ENCODE measurements at places on chromosomes 1 and 21.

GRCh38 chr1:238404921-238405320 is 514.2 kb upstream of the ZP4 start:
- DNase-seq: no peak

- no peak for DNase-seq
These were observed 404 bp upstream of the SCMH1 start for GRCh38 chr1:41242342-41243078.

- no peak for DNase-seq
These were observed 72.1 kb downstream of the ZNF648 start for GRCh38 chr1:181989261-181989920.

DNA sequence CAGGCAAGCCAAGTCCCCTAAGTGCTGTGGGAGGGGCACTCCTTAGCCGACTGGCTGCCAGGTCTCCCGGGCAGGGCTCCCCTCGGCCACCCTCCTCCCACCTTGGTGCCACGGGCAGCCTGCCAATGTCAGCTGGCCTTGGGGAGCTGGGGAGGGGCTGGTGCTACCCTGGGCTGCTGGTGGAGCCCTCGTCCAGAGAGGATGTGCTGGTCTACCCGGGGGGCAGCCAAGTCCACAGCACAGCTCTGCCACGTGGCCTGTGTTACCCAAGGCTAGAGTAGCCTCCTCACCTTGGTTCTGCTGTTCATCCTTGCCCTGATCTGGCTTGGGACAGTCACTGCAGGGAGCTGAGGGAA is 42.9 kb downstream of the CRYAA start:
- DNase-seq: no peak

- no peak for DNase-seq
These were observed 42.4 kb upstream of the HP1BP3 start for GRCh38 chr1:20829531-20829930.

GRCh38 chr1:100249537-100250257 is at the start of gene DBT:
TSS of gene DBT (minus strand) at chr1:100249834. CDS start at chr1:100249820, 14 bp downstream.
- peak; percentile 83 for DNase-seq

- no peak for DNase-seq
These were observed 200.6 kb downstream of the SETD4 start for GRCh38 chr21:35859677-35860076.

GRCh38 chr1:107263291-107263915 is 122.6 kb downstream of the NTNG1 start:
- DNase-seq: no peak

DNA sequence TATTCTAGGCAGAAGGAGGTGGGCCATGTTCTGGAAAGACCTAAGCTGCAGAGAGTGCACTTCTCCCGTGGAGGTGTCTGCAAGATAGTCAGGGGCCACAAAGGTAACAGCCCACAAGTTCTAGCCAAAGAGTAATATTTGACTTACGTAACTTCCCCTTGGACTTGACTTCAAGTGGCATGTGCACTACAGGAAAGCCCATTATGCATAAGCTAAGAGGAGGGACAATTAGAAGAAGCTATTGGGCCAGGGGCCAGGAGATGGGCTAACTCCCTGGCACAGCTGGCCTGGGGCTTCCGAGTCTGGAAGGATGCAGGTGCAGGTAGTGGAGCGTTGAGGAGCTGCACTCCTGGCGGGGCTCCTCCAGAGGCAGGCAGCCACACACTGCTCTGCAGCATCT is 58.3 kb downstream of the ERG start:
- no peak for DNase-seq

GRCh38 chr1:208269338-208269666 is 25.1 kb upstream of the PLXNA2 start:
- DNase-seq: no peak

DNA sequence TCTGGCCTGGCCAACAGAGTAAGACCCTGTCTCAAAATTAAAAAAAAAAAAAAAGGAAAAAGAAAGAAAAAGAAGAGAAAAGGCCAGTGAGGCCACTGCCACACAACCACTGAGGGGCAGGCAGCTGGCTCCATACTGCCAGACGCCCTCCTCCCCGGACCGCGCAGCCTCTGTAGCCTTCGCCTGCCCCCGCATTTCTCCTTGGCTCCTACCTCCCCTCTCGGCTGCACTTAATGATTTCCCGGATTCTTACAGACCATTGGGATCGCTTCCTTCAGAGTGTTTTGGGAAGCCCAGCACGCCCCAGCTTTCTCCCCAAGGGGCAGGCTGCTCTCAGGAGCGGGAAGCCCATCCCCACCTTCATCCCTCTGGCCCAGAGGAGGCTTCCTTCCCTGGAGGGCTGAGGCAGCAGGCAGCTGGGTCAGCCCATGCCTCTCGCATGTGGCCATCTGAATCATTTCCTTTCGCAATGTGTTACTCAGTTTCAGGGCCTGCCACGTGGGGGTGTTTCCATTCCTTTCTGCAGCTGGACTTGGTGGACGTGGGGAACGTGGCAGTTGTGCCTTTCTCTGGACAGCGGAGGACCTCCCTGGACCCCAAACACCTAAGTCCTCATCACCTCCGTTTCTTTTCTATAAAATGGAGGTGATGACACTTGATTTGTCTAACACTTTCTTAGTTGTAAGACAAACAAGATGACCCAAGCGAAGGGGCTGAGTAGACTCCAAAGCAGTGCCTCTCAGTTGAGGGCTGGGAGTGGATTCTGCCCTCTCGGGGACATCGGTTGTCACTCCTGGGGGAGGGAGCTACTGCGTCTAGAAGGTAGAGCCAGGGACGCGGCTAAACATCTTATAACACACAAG is 2.3 kb downstream of the SLC2A5 start:
- DNase-seq: no peak

- no peak for DNase-seq
These were observed 11.6 kb downstream of the PCBP3 start for GRCh38 chr21:45655124-45655523.

GRCh38 chr1:233354983-233355382 is 27.5 kb downstream of the MAP3K21 start:
- DNase-seq: no peak

DNA sequence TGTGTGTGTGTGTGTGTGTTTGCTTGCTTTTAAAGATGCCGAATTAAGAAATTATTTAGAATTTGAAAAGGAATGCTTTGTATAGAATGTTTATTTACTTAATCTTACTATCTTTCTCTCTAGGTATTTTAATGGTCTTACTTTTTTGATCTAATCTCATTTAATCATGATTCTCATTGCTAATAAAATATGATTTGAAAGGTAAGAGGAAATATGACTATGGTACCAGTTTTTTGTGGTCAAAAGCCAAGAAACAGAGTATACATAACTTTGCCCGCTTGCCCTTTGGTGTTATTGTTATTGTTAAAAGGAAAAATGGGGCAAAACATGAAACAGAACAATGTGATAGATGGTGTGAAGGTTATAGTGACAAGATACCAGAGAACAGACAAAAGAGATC is 74.6 kb downstream of the RPS6KC1 start:
- no peak for DNase-seq

DNA sequence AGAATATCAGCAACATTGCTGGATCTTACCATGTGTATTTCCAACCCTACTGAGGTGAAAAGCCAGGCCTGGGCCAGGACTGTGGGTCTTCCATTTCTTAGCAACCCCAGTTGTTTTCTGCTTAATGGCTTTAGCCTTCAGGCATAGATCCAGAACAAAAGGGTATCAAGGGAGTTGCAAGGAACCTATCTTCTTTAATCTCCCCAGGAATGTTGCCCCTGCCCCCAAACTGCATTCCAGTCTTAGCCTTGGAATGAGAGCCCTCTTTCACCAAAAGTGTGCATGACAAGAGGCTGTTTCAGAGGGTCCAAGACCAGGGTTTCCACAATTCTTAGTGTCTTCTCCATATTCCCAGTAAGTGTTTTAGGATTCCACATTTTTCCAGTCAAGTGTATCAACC is 87.9 kb upstream of the SOX13 start:
- DNase-seq: no peak

- DNase-seq: peak; percentile 55
These were observed 19.7 kb downstream of the RCC2 start for GRCh38 chr1:17419626-17420328.

GRCh38 chr1:45769261-45769932 is 18.9 kb upstream of the IPP start:
- DNase-seq: no peak

GRCh38 chr21:40466893-40467483 is 380.0 kb downstream of the DSCAM start:
- no peak for DNase-seq

DNA sequence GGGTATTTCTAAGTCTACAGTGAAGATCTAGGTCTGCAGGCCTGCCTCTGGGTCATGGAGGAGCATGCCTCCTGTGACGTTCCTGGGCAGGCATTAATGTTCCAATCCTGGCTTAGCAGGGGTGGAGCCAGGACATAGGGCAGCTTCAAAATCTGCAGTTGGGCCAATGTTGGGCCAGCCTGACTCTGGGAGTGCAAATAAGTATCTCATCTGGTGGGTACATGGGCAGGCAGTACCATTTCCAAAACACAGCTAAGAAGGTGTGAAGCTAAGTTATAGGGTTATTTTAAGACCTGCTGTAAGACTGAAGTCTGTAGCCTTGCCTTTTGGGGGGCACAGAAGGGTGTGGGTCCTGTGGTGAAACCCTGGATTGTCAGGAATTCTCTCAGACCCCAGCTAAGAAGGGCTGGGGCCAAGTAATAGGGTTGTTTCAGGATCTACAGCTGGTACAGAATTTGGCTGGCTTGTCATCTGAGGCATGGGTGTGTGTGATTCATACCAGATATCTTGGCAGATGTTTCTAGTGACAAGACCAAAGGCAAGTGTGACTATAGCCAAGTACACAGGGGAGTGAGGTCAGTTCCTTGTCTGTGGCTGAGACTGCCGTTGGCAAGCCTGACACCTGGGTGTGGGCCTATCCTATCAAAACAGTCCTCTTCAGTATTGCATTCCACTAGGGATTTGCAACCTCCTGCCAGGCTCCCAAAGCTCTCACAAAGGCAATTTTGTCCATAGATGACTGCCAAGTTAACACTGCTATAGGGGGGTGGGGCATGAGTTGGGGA is 468.7 kb upstream of the B3GALT2 start:
- DNase-seq: no peak

GRCh38 chr1:228930479-228930957 is 195.2 kb downstream of the RHOU start:
- no peak for DNase-seq

DNA sequence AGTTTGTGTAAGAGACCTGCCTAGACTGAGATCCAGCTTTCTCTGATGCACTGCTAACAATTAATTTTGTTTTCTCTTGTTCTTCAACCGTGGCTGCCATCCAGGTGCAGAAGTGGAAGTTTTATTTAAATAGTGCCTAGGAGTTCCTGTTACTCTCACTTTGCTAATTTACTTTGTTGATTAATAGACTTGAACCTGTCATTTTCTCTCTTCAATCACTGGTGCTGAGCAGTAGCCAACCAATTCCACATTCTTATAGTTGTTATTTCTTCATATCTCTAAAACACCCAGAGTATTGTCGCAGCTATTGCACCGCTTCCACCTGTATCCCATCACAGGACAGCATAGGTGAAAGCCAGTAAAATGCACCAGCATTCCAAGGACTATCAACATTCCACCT is 157.2 kb downstream of the PDE4B start:
- DNase-seq: no peak

DNA sequence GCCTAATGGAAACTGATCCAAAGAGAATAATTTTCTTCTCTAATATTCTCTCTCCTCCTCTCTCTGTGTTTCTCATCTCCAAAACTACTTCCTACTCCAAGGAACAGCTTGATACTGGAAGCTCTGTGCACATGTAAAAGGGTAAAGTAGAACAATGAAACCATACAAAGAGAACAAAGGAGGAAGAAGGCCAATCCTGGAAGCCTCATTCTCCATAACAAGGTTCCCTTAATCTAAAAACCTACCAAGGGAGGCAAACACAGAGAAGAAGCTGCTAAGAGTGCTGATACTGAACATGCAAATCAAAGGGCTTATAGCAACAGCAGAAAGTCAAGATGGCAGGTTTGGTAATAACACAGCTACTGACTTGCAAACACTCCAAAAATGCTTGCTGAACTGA is 44.4 kb downstream of the SIPA1L2 start:
- no peak for DNase-seq

DNA sequence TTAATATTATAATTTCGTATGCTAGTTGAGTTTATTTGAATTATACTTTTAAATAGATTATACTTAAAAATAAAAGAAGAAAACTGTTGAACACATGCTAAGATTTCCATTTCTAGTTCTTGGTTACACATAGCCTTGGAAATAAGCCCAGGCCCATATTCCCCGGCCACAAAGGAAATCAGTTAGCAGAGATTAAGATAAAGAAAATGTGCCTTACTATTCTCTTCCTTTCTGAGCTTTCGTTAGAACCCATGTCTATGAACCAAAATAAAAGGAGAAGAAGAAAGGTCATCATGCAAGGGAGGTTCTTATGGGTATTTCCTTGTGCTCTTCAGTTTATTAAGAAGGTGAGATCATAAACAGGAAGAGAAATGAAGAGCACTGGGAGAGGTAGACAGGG is 32.3 kb upstream of the CRP start:
- DNase-seq: no peak

DNA sequence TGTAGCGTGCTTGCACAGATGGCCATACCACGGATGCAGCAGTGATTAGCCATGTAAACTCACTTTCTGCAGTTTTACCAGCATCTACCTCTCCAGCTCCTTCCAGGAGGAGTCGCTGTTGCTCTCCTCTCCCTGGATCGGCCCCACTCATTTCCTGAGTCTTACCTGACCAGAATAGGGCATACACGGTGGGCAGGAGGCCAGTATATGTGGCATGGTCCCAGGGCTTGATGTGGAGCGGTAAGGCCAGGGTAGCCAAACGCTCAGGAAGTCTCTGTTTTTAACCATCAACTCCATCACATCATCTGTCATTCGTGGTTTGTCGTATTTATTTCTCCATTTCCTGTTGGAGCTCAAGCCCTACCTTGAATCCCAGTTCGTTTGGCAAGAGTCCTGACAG is 163.4 kb upstream of the USP24 start:
- DNase-seq: no peak

DNA sequence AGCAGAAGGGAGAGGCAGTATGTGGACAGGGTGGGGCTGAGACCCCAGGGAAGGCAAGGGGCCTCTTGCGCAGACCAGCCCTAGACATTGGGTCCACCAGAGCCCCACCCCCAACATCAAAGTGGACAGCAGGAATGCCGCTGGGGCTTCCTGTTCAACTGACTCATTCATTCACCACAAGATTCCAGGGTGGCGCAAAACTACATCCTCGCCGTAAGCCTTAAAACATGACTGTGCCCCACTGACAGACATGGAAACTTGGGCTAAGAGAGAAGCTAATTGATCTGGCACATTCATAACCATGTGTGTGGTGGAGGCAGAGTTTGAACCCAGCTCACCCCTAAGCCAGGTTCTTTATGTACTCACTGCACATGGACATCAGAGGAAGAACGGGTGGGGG is 14.0 kb downstream of the COL16A1 start:
- no peak for DNase-seq

Data from T-helper 17 cell (primary cell).